ENCODE measurements at places on chromosomes 12 and 14. TPM values are rescaled to one million over a fixed set of nuclear protein-coding genes. Genes with fewer than 3 reads are reported as not detected.
A peak's percentile ranks its signal among the peaks of the same experiment; 100 is the strongest.

- no peaks in the 10 kb centered on the region for H3K27me3 ChIP-seq
- DNase-seq: no peak
- H3K36me3 ChIP-seq: no peaks in the 10 kb centered on the region
Measured at GRCh38 chr14:52370406-52370935, 56.4 kb downstream of the PTGER2 start.

- H3K27me3 ChIP-seq: no peaks in the 10 kb centered on the region
- H3K4me1 ChIP-seq: no peaks in the 10 kb centered on the region
- H3K4me3 ChIP-seq: no peak overlapping the region
- no peak overlapping the region for H3K27ac ChIP-seq
- DNase-seq: no peak
- H3K36me3 ChIP-seq: no peaks in the 10 kb centered on the region
Measured at GRCh38 chr14:50602035-50602434, 42.1 kb downstream of the ATL1 start.

GRCh38 chr12:7190268-7191055, 976 bp downstream of the PEX5 start:
- DNase-seq: peak; percentile 55
- H3K27ac ChIP-seq: peak overlapping the region; percentile 90
- peak overlapping the region; percentile 85 for H3K4me3 ChIP-seq
- H3K36me3 ChIP-seq: no peaks in the 10 kb centered on the region
- H3K4me1 ChIP-seq: no peaks in the 10 kb centered on the region
- H3K27me3 ChIP-seq: no peaks in the 10 kb centered on the region

DNA sequence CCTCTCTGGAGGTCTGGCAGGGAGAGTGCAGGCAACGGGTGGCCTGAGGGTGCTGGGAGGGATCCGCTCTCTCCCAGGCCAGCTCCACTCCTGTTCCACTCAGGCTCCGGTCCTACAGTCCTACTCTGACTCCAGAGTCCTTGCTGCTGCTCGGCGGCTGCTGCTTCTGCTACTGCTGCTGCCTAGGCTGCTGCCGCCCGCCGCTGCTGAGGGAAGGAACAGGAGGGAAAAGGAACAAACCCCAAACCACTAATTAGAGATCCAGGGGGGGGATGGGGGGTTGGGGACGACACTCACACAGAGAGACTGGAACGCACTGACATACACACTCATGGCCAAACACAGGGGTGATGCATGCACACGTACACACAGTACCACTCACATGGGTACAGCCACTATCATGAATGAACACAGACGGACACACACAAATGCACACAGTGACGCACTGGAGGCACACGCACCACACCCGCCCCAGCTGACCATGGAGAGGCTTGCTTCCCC, at the start of gene SP7:
Gene SP7 (minus strand): TSS at position 174 of the 501 bp plus-strand sequence. CDS start 708 bp downstream, outside the sequence.
- H3K4me3 ChIP-seq: no peak within 1 kb of the TSS
- no peak for DNase-seq
- no peak within 1 kb of the TSS for H3K27ac ChIP-seq
- H3K4me1 ChIP-seq: no peaks in the 10 kb centered on the region
- H3K27me3 ChIP-seq: peaks cover 6% of the 10 kb centered on the region

DNA sequence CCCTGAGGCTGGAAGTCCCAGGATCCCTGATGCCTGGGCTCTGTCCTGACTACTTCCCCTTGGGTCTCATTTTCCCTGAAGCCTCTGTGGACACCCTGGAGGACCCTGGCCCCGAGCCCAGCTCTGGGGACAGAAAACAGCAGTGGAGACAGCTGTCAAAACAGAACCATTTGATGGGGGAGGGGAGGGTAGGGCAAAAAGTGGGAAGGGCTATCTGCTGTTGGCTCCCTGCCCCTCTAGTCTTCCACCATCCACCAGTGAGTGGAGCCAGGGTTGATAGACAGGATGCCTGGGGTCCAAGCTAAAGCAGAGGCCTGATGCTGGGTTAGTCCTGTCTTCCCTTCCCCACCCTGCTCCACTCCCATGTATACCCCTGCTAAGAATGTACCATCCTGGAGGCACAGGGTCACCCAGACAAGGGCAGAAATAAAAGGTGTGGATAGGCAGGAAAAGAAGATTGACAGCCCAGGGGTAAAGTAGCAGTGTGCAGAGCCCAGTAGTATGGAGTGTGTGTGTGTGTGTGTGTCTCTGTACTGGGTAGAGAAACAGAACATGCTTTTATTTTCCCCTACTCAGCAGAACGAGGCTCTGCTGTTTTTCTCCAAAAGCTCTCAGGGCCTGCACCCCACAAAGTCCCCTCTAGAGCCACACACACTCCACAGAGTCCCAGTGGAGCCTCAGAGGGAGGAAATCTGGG, 9.8 kb downstream of the ZNF385A start:
- no peaks in the 10 kb centered on the region for H3K36me3 ChIP-seq
- H3K27ac ChIP-seq: peak overlapping the region; percentile 22
- H3K4me3 ChIP-seq: no peak overlapping the region
- DNase-seq: no peak
- H3K4me1 ChIP-seq: peaks cover 21% of the 10 kb centered on the region
- H3K27me3 ChIP-seq: no peaks in the 10 kb centered on the region

DNA sequence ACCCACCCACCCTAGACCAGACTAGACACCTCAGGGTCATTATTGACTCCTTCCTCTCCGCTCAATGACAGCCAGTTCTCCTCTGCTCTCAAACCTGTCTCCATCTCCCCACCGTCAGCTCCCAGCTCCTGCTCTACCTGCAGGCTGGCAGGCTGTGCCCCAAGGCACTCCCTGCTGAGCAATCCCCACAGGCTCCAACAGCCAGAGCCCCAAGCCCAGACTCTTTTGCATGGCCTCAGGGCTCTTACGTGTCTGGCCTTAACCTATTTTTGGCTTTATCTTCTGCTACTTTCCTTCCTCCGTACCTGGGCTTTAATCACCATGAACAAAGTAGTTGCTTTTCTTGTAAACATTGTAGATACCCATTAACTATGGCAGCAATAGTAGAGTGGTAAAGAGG, 162.9 kb upstream of the PRMT8 start:
- DNase-seq: no peak
- no peak overlapping the region for H3K4me3 ChIP-seq
- no peak overlapping the region for H3K27ac ChIP-seq
- H3K36me3 ChIP-seq: no peaks in the 10 kb centered on the region

DNA sequence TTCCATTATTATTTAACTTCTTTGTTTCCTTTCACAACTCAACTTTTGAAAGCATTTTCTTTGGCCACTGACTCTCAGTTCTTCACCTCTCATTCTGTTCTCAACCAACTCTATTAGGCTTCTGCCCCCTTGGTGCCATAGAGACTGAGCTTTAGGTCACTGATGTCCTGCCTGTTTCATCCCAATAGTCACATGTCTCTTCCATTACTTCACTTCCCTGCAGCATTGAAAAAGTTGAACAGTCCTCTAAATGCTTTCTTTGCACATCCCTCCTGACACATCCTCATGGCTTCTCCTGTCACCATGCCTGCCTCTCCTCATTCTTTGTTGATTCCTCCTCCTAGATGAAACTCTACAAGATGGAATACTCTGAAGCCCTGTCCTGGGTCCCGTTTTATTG, 2.7 kb downstream of the CLEC12A start:
- H3K27me3 ChIP-seq: no peaks in the 10 kb centered on the region
- H3K4me1 ChIP-seq: no peaks in the 10 kb centered on the region
- no peak for DNase-seq
- no peak overlapping the region for H3K4me3 ChIP-seq
- no peak overlapping the region for H3K27ac ChIP-seq

Gene CIT
- total RNA-seq: 32.9 TPM

DNA sequence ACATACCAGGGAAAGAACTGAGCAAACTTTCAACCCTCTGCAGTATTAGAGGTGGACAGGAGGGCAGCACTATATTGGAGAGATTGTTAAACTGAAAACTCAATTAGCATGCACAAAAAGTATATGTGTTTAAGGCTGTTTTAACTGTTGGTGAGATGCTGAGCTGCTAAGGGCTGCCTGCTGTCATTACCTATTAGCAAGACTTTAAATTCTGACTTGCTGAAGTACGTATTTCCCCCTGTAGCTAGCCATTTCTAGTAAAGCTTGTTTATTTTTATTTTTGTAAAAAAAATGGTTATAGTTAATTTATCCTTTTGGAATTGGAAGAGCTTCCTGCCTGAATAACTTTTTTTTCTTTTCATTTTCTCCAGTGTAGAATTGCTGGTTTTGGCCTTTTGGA, 92.2 kb downstream of the CACNA1C start:
- no peak overlapping the region for H3K27ac ChIP-seq
- no peak overlapping the region for H3K4me3 ChIP-seq
- H3K27me3 ChIP-seq: no peaks in the 10 kb centered on the region
- DNase-seq: no peak
- H3K4me1 ChIP-seq: no peaks in the 10 kb centered on the region
- no peaks in the 10 kb centered on the region for H3K36me3 ChIP-seq

GRCh38 chr14:99212646-99213045, 59.4 kb downstream of the BCL11B start:
- no peaks in the 10 kb centered on the region for H3K36me3 ChIP-seq
- no peak overlapping the region for H3K27ac ChIP-seq
- H3K27me3 ChIP-seq: no peaks in the 10 kb centered on the region
- no peak overlapping the region for H3K4me3 ChIP-seq

Gene TAS2R50
- 1.6 TPM for total RNA-seq

GRCh38 chr14:64671591-64671990, 32.6 kb upstream of the PLEKHG3 start:
- no peaks in the 10 kb centered on the region for H3K4me1 ChIP-seq
- no peak for DNase-seq
- H3K27me3 ChIP-seq: no peaks in the 10 kb centered on the region
- H3K4me3 ChIP-seq: no peak overlapping the region
- H3K36me3 ChIP-seq: no peaks in the 10 kb centered on the region

Gene FGF23
- not detected for total RNA-seq

DNA sequence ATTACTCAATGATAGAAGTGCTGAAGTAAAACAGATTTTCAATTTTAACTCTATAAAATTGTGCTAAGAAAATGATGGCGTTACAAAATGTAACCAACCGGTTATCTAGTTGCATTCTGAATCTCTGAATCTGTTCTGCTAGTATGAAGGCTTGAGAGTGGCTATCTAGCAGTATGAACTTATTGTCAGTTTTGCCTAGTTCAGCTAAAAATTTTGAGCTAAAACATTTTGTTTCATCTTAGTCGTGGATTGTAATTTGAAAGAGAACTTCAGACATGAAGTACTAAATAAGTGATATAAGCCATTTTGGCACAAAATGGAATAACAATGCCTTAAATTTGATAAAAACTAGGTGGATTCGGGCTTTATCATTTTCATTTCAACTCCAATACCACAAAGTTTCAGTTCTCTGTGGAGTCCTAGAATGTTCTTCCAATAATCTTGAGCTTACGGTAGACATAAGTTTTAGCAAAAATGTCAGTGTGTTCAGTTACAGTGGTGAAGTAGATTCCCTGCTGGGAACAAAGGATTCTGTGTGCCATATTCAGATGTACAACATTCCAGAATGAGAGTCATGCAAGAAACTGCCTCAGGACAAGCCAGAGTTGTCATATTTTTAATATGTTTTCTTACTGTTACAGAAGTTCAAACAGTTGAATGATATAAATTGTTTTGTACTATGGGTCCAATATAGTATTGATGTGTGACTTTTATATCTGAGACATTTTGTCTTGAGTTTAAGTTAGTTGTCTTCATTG, 28.1 kb downstream of the ATP6V1D start:
- H3K4me3 ChIP-seq: no peak overlapping the region
- H3K36me3 ChIP-seq: peaks cover 71% of the 10 kb centered on the region
- no peak overlapping the region for H3K27ac ChIP-seq
- no peak for DNase-seq

Gene ITFG2
- 116 TPM for total RNA-seq

Gene CBLN3
- total RNA-seq: not detected

- no peaks in the 10 kb centered on the region for H3K36me3 ChIP-seq
- H3K4me1 ChIP-seq: no peaks in the 10 kb centered on the region
- H3K27ac ChIP-seq: no peak overlapping the region
Measured at GRCh38 chr12:9327320-9327719, 119.1 kb upstream of the PZP start.

- H3K4me1 ChIP-seq: no peaks in the 10 kb centered on the region
- DNase-seq: no peak
- H3K27ac ChIP-seq: no peak overlapping the region
- H3K27me3 ChIP-seq: no peaks in the 10 kb centered on the region
- no peak overlapping the region for H3K4me3 ChIP-seq
Measured at GRCh38 chr14:31059152-31059924, 33.2 kb upstream of the STRN3 start.

DNA sequence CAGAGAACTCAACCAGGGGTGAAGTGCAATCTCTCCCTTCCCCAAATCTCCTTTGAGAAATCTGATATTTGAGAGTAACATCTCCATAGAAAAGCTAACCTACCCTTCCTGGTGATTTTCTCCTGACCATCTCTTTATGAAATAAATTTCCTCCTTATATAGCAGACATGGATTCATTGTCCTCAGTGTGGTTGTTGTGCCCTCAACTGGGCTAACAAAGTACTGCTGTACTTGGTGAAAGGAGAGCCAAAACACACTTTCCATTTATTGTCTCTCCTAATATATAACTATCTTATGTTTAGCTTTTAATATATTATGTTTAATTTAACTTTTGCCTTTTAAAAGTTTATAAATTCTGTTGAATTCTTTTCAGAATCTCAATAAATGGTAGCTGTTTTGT, 65.1 kb upstream of the SLCO1B1 start:
- H3K36me3 ChIP-seq: no peaks in the 10 kb centered on the region
- H3K27me3 ChIP-seq: no peaks in the 10 kb centered on the region
- H3K4me1 ChIP-seq: no peaks in the 10 kb centered on the region
- H3K27ac ChIP-seq: no peak overlapping the region

DNA sequence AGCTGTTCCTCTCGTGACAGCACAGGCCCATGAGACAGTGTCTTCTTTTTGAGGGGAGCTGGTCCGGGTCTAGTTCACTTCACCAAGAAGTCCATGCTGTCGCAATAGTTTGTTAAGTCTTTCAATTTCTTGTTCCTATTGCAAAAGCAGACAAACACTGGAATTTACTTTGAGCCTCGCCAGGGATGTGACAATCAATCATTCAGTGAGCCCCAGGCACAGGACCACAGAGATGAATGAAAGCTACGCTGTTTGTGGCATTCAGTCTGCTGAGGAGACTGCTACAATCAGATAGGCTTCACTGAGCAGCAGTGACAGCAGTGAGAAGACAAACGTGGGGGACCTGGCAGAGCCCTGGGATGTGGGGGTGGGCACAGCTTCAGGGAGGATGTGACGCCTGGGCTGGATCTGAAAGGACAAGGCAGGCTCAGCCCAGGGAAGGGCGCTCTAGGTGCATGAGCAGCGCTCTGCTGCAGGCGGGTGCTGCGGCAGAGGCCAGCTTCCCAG, 35.5 kb downstream of the TCTN1 start:
- no peak overlapping the region for H3K4me3 ChIP-seq
- DNase-seq: peak; percentile 48
- peaks cover 4% of the 10 kb centered on the region for H3K4me1 ChIP-seq
- no peaks in the 10 kb centered on the region for H3K36me3 ChIP-seq

DNA sequence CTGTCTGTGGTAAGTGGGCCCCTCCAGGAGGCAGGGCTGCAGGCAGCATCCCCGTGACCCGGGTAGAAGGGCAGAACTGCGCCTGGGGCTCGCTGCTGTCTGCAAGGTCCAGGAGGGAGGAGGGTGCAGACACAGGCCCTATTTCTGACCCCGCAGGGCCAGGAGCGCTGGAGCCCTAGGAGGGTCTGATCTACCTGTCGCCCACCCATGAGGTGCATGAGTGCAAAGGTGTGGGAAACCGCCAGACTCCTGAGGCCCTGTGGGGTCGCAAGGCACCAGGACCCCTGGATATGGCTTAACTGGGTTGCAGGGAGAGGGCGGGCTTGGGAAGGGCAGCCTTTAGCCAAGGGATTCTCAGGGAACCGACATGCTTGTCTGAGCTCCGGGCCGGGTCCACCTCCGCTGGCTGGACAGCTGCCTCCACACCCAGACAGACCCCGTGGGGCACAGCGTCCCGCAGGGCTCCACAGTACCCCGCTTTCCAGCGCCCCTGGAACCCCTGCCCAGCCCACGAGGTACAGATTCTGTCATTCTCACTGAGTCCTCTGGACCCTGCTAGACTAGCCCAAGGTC, 72.9 kb upstream of the TSPAN11 start:
- H3K4me3 ChIP-seq: no peak overlapping the region
- H3K27me3 ChIP-seq: no peaks in the 10 kb centered on the region
- H3K36me3 ChIP-seq: no peaks in the 10 kb centered on the region
- no peak for DNase-seq
- no peak overlapping the region for H3K27ac ChIP-seq
